ENCODE measurements at places on chromosomes 11 and 22.

- DNase-seq, result no peak
Measured at GRCh38 chr22:19005905-19006304, 69.8 kb upstream of the PRODH start.

DNA sequence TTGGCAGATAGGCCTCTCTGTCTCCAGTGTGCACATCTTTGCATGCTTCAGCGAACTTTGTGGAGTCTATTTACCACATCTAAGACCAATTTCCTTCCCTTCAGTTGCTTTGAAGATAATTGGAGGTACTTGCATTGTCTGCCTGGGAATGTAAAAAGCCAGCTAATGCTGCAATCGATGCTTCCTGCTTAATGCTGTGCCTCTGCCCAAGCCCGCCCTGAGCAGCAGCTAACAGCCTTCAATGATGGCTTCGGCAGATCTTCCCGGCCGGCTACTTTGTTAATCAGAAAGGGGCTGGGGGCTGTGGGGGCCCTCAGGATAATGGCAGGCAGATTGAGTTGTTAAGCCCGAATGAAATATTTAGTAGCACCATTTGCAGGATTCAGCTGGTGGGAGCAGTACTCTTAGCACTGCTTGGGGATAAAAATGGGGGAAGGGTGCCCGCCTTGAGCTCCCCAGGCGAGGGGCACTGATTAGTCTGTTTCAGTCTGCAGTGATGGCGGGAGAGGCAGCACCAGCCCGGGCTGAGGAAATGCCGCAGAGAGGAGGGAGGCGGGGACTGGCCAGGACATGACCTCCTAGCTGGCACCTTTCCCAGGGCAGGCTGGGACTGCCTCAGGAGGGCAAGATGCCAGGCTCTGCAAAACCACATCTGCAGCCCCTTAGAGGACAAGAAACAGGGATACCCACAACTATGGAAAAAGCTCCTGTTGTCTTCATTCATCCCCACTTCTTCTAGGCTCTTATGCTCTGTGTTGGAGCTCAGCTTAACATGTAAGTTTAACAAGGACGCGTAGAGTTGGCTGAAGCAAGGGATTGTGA lies 460.0 kb downstream of the BUD13 start:
- no peak for DNase-seq

DNA sequence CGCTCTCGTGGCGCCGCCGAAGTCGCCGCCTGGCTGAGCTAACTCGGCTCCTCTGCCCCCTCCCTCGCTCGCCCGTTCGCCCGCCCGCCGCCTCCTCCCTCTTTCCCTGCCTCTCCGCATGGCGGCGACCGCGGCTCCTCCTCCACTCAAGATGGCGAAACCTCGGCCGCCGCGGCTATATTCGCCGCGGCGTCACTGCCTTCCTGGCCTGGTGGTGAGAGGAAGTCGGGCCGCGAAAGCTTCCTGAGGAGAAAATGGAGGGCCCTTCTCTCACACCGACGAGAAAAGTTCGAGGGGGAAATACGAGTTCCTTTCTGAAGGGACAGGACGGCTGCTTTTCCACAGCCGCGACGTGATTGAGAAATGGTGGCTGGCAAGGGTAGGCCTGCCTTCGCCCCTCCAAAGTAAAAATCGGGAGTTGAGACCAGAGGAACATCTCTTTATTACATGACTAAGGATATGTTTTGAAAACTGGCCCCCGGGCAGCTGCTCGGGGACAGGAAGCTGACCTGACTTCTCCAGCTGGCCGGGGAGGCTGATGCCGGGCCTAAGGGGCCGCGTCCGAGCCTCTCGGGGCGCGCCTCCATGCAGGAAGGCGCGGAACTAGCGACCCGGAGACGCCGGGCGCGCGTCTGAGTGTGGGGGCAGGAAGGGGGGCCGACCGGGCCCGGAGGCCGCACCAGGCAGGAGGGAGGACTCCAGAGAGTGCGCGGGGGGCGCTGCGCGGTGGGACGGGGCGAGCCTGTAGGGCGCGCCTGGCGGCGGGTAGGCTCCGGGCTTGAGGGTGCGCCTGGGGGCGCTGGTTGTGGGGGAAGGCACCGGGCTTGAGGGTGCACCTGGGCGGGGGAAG lies at the start of gene DDX6:
TSS of gene DDX6 (minus strand) at position 54 of the 850 bp plus-strand sequence. CDS start 4,913 bp downstream, outside the sequence.
- peak; percentile 90 for DNase-seq

GRCh38 chr22:36881504-36882245 lies 20.9 kb downstream of the NCF4 start:
- DNase-seq, result no peak

- peak; percentile 12 for DNase-seq
Measured at GRCh38 chr11:116224154-116224888, 548.5 kb downstream of the BUD13 start.

DNA sequence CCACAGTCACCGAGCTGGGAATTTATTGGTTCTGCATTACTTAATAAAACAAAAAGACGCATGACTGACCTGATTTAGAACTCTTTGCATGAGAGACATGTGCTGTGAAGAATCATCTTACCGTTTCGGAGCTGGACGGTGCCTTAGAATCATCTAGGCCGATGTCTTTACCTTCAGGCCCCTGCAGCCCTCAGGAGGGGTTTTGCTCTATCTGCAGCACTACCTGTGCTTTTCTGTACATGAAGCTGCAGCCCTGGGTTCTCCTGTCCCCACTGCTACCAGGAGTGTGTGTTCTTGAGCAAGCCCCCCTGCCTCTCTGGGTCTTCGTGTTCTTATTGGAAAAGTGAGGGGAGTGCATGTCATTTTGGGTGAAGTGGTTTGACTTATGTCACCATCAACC lies 94.0 kb upstream of the OR4B1 start:
- no peak for DNase-seq

DNA sequence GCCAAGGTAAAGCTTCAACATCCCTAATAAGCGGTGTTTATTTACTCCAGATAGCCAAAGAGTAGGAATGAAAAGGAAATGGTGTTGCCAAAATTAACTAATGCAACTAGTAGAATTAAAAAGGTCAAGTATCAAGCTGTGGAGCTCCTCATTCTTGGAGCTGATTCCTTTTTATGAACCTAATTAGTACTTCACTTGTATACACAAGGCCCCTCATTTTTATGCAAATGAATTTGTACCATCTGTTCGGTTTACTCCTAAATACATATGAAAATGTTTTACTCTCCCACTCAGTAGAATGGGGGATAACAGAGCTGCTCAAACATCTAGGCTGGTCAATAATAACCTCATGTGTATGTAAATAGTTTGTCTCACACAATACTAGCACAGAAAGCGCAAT lies 426.4 kb upstream of the LUZP2 start:
- no peak for DNase-seq

GRCh38 chr11:2901854-2902783 lies 16.5 kb upstream of the CDKN1C start:
- peak; percentile 88 for DNase-seq

GRCh38 chr11:27116684-27117083 lies 76.1 kb downstream of the BBOX1 start:
- no peak for DNase-seq

- no peak for DNase-seq
Measured at GRCh38 chr22:49589811-49590210, 237.9 kb downstream of the BRD1 start.

DNA sequence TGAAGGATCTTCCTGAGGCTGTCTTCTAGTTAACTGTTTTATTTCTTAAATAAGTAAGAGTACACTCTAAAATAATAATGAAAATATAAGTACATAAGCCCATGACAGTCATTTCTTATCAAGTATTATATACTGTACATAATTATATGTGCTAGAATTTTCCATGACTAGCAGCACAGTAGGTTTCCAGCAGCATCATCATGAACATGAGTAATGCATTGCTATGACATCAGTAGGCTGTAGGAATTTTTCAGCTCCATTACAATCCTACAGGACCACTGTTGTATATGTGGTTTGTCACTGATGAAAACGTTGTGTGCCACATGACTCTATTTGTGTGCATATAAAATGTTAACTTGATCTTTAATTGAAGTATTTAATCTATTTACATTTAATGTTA lies 22.0 kb downstream of the ZNF202 start:
- DNase-seq, result no peak

GRCh38 chr11:27902981-27903624 lies 202.8 kb upstream of the BDNF start:
- no peak for DNase-seq

- no peak for DNase-seq
Measured at GRCh38 chr11:72863916-72864315, 49.7 kb downstream of the ATG16L2 start.

DNA sequence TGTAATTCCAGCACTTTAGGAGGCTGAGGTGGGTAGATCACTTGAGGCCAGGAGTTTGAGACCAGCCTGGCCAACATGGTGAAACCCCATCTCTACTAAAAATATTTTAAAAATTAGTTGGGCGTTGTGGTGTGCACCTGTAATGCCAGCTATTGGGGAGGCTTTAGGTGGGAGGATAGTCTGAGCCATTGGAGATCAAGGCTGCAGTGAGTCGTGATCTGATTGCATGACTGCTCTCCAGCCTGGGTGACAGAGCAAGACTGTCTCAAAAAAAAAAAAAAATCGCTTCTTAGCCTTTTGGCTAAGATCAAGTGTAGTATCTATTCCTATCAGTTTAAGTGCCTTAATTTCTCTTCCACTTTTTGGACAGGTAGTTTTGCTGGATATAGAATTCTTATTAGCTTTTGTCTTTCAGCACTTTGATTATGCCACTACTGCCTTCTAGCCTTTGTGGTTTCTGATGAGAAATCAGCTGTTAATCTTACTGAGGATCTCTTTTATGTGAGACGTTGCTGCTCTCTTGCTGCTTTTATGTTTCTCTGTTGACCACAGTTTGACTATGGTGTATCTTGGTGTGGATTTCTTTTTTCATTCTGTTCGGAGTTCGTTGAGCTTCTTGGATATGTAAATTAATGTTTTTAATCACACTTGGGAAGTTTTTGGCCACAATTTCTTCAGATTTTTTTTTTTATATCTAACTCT lies 24.7 kb downstream of the CHEK1 start:
- no peak for DNase-seq

DNA sequence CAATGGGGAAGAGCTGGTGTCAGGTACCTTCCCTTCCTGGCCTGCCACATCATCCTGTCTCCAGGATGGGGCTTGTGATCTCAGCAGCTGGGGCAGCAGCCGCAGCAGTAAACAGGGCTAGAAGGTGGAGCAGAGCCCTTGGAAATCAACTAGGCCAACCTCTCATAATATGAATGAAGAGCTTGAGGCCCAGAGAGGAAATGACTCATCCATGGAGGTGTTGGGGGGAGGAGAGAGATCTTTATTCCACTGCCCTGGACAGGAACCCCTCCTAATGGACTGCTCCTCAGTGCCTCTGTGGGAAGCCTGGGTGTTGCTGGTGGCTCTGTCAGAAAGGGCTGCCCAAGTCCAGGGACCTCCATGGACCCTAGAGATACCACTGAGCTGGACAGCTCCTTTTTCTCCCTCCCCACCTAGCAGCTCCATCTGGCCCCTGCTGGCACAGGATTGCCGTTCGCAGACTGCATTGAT lies 111.8 kb downstream of the OSBP2 start:
- no peak for DNase-seq

DNA sequence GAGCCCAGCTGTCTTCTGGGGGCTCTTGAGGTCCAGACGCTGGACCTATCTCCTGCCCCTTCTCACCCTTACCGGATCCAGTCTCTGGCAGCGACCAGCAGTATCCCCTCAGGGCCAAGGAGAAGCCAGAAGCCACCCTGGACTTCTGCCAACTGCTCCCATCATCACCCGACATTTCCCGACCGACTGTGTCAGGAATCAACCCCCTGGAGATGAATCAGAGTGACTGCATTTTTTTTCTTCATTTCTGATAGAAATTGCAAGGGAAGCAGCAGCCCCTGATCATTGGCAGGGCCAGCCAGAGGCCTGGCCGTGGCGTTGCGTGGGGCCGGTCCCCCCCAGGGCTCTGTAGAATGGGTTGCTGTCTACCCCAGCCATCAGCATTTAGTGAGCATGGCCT lies 5.2 kb upstream of the LIF start:
- DNase-seq, result no peak

- DNase-seq, result no peak
Measured at GRCh38 chr11:82996966-82997606, 74.6 kb downstream of the RAB30 start.

- DNase-seq, result no peak
Measured at GRCh38 chr22:26159886-26160285, 9.4 kb upstream of the SEZ6L start.

DNA sequence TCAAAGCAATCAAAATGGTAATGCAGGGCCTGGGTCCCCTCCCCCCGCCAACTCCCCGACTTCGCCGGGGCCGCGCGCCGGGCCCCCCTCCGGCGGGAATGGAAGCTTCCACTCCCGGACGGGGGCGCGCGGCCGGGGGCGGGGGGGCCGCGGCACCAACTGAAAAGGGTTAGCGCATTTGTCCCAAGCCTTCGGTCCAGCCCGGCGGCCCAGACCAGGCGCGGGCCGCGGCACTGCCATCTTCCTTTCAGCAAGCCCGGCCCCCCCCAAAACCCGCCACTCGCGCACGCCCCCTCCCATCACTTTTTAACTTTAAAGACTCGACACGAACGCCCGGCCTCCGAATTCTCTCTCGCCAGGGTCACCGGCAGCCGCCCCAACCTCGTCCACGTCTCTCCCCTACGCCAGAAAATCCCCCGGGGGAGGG lies 2.8 kb downstream of the PHF21B start:
- DNase-seq, result no peak

GRCh38 chr11:78870655-78871054 lies 296.0 kb upstream of the NARS2 start:
- DNase-seq, result no peak

DNA sequence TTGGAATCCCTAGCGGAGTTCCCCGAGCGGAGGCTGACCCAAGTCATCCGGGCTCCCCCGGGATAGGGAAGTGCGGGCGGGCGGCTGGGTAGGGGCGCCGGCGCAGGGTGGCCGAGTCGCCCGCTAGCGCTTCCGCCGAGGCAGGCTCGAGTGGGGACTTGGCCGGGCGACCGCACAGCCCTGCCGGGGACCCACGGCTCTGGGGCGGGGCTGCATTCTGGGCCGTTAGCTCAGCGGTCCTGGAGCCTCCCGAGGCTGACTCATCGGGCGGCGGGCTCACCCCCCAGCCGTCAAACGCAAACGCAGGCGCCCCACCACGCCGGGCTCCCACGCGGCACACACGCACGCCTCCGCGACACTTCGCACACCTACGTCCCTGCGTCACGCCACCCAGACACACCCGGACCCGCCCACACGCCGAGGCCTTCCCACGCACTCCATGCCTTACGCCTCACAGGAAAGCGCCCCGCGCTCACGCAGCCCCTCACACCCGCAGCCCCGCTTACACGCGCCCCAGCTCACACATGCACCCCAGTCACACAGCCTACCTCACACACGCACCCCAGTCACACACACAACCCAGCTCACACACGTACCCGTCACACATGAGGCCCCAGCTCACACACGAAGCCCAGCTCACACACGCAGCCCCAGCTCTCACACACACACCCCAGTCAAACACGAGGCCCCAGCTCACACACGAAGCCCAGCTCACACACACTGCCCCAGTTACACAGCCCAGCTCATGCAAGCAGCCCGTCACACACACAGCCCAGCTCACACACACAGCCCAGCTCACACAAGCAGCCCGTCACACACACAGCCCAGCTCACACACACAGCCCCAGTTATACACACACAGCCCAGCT lies 1.2 kb downstream of the PHLDB1 start:
- DNase-seq, result peak; percentile 92

GRCh38 chr11:58807343-58807742 lies 37.2 kb downstream of the GLYATL2 start:
- no peak for DNase-seq

GRCh38 chr22:35313311-35314121 lies 13.8 kb downstream of the TOM1 start:
- no peak for DNase-seq

Measured in activated CD4-positive, alpha-beta T cell treated with anti-CD3 and anti-CD28 coated beads for 4 hours (primary cell).